ENCODE measurements at places on chromosomes 3 and 15.

DNA sequence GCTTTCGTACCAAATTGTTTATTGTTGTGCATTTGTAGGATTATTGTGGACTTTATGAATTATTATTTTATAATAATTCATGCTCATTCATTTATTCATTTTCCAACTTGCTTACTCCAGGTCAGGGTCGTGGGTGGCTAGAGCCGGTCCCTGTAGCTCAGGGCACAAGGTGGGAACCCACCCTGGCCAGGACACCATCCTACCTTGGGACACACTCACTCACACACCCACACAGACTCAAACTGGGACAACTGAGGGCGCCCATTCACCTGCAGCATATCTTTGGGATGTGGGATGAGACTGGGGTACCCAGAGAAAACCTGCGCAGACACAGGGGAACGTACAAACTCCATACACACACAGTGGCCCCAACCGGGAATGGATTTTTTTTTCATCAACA, 40.6 kb downstream of the SSUH2 start:
- no peak for DNase-seq

DNA sequence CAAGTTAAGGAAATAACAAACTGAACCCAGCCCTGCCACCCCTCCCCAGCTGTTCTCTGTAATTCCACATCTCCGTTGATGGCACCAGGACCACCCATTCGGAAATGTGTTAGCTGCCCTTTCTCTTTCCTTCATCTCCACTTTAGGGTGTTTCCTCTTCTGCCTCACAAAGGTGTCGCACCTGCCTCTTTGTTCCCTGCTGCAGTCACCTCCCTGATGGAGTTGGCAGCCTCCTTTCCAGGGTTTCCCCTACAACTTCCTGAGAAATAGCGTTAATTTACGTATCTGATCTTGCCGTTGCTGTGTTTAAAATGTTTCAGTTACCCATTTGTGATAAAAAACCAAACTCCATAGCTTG, 57.3 kb downstream of the GPR171 start:
- DNase-seq, result no peak

- DNase-seq, result no peak
Measured at GRCh38 chr3:161270991-161271390, 49.9 kb downstream of the NMD3 start.

DNA sequence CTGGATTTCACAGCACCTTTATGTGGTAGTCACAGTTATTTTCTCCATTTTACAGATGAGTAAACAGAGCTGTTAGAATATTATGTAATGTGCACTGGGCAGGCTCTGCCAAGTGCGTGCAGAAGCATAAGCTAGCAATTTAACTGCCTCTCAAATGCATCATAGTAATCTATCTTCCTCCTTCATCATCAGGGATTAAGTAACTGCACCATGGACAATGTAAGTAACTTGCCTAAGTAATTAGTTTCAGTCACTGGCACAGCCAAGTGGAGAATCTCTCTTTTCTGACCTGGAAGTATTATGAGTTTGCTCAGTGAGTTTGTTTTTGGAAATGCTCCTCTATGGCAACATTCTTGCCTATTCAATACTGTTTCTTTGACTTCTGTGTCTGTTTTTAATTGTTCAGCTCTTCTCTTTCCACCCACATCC, 260.5 kb downstream of the PTPRG start:
- peak; percentile 73 for DNase-seq

DNA sequence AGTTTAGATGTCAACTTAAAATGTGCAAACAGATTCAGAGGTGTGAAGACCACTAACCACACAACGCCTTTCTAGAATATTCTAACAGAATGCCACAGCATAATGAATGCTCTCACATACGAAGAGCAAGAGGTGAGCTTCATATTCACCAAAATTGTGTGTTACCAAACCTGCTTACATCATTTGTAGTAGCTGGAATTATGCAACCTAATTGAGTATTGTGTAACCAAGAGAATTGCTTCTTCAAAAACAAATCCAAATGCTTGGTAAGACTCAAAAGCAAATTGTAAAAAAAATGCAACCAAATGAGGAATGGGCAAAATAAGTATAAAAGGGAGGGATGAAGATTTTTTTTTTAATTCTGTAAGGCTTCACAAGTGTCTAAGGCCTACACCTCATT, 160.7 kb downstream of the TAFA4 start:
- DNase-seq, result no peak

- DNase-seq, result no peak
Measured at GRCh38 chr15:87686339-87686738, 570.2 kb downstream of the NTRK3 start.

GRCh38 chr3:25592510-25592968, 72.2 kb downstream of the TOP2B start:
- no peak for DNase-seq

DNA sequence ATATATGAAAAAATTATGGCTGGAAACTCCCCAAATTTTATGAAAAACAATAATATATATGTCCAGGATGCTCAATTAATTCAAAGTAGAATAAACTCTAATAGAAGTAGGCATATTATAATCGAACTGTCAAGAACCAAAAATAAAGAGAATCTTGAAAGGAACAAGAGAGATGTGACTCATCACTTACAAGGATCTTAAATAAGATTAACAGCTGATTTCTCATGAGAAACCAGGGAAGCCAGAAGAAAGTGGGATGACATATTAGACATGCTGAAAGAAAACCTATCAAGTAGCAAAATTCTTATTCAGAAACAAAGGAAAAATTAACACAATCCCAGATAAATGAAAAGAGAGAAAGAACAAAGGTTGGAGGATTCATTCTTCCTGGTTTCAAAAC, 66.8 kb downstream of the FAIM start:
- no peak for DNase-seq

DNA sequence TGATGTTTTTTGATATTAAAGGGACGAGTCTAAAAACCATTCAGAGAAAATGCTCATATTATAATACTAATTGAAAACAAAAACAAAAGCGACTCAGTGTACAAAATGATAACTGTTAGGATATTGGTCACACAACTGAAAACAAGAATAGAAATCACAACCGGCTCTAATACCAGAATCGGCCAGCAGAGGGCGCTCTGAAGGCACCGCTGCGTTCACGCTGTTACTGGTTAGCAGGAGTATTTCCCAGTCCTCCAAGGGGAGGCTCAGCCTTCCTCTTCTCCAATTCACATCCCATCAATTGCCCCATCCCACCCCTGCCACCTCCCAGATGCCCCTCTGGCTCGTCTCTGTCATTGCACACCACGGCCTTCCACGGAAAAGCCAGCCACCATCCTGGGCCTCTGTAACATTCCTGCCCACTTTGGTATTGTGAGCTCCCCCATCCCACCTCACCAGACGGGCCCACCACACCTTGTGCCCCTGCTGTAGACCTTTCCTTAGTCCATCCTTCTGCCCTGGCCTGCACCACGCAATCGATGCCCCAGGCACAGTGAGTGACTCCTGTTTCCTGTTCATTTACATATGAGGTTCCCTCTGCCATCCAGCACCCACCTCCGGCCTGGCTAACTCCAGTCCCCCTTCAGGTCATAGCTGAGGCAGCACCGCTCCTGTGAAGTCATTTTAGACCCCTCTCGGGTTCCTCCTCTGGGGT, 8.5 kb downstream of the FAM107A start:
- DNase-seq, result no peak

- peak; percentile 38 for DNase-seq
Measured at GRCh38 chr3:15768421-15769255, 29.1 kb downstream of the ANKRD28 start.
